ENCODE measurements at places on chromosomes 6 and 20. TPM values are rescaled to one million over a fixed set of nuclear protein-coding genes. Genes with fewer than 3 reads are reported as not detected.

GRCh38 chr6:89122625-89123024 lies 4.8 kb upstream of the SRSF12 start:
- peaks cover 2% of the 10 kb centered on the region for H3K4me1 ChIP-seq
- no peak for DNase-seq
- H3K27me3 ChIP-seq: no peaks in the 10 kb centered on the region
- no peak overlapping the region for H3K27ac ChIP-seq

DNA sequence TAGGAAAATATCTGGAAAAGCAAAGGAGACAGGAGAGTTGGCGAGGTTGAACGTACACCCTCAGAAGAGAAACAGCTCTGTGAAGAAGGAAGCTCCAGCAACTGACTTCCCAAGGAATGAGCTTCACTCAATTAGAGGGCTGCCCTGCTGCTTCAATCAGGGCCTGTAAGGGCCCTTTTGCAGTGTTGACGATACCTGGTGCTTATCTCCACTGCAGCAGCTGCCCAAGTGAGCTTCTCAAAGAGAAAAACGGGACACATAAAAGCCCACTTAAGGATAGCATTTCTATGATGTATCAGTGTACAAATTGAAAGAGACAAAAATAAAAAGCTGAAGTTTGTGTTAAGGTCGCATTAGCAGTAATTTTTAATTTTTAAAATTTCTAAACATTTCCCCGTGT lies 16.4 kb downstream of the SEC63 start:
- no peak overlapping the region for H3K27ac ChIP-seq
- H3K4me1 ChIP-seq: peaks cover 5% of the 10 kb centered on the region
- no peaks in the 10 kb centered on the region for H3K36me3 ChIP-seq
- no peak for DNase-seq
- no peaks in the 10 kb centered on the region for H3K27me3 ChIP-seq

DNA sequence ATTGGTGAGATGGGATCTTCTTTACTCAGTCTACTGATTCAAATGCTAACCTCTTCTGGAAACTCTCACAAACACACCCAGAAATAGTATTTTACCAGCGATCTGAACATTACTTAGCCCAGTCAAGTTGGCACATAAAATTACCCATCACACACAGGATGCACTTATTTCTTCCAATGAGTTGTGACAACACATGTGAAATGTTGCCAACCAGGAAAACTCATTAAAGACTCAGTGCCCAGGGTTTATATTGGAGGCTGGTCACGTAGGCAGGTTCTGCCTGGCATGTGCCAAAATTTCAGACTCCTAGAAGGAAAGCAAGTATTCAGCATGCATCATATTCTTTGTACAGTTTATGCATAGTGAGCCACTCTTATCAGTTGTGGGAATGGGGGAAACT lies 443.3 kb downstream of the EPM2A start:
- no peak overlapping the region for H3K4me3 ChIP-seq
- H3K27me3 ChIP-seq: no peaks in the 10 kb centered on the region
- no peaks in the 10 kb centered on the region for H3K4me1 ChIP-seq
- DNase-seq: no peak

DNA sequence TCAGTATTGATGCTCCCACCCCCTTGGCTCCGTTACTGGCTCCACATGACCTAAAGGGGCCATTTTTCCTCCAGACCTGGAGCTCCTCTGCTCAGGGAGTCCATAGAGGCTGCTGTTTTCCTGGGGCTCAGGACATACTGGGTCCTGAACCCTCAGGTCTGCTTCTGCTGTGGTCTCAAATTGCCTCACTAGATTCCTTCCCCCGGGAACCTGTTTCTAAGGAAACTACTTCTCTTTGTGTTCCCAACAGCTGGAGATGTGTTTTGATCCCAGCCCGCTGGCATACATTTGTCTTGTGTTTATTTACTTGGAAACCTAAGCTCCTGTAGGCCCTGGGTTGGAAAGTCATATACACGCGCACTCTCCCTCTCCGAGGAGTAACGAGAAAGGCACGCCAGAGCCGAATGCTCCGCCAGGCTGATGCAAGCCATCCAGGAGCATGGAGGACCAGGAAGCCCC lies 222.8 kb downstream of the UST start:
- H3K4me3 ChIP-seq: no peak overlapping the region
- no peak for DNase-seq
- H3K4me1 ChIP-seq: no peaks in the 10 kb centered on the region
- H3K27ac ChIP-seq: no peak overlapping the region

- H3K27ac ChIP-seq: no peak overlapping the region
- H3K36me3 ChIP-seq: no peaks in the 10 kb centered on the region
- no peaks in the 10 kb centered on the region for H3K27me3 ChIP-seq
- DNase-seq: no peak
- H3K4me3 ChIP-seq: no peak overlapping the region
Measured at GRCh38 chr20:56766528-56766927, 137.4 kb downstream of the TFAP2C start.

FAM209B gene
- polyA plus RNA-seq: 0.22 TPM

GUCA1A gene
- not detected for polyA plus RNA-seq

MAS1 gene
- 0.32 TPM for polyA plus RNA-seq

Data from ovary (tissue), 10 donors.